ENCODE measurements at places on chromosomes 13 and 19.

DNA sequence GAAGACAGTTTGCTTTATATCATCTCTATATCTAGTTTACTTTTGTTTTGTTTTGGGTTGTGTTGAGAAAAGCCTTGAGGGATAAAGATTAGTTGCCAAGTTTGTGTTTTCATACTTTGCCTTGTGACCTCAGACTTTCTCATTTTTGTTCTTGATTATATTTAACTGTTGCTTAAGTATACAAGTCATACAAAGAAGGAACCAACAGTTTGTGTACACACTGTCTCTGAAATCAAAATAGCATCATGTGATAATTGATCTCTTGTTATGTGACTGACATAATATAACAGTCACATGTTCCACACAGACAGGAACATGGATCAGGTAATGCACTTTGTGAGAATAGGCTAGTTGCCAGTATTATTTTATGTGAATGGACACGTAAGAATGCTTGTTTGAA is 70.8 kb downstream of the SHISA2 start:
- DNase-seq: no peak

DNA sequence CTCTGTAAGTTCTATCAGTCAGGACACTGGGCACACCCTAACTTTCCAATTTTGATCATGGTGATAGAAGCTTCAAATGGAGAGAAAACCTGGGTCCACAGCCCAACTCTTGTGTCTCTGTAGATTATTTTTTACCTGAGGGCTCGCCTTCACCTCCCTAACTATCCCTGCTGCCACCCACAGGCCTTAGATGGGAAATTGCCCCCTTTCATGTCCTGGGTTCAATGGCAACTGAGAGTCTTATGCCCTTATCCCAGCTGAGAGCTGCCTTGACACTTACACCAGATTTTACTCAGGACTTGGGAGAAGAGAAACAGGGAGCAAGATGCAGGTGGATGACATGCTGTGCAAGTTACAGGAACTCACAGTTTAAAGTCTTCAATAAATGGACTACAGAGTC is 81.7 kb downstream of the RAP2A start:
- no peak for DNase-seq

DNA sequence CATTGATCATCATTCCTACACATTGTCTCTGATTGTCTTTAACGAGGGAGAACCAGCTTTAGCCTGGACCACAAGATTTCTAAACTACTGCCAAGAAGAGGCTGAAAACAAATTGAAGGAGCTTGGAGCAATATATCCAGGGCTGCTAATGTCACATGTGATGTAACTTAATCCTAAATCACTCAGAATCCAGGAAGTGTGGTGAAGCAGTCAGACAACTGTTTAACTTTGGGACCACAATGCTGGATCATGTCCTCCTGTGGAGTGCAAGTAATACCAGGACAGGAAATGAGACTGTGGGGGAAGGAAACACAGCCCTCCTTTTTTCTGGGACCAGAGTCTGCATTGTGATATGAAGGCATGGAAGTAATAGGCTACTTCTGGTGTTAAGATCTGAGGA is 430.2 kb downstream of the KCTD12 start:
- DNase-seq: no peak

- peak; percentile 26 for DNase-seq
These were observed 427 bp downstream of the ZNF160 start for GRCh38 chr19:53102756-53103233.

Measured in activated CD8-positive, alpha-beta memory T cell treated with anti-CD3 and anti-CD28 coated beads, Interleukin-2, amount 50 U/mL, for 4 hours (primary cell).